ENCODE measurements at places on chromosomes 12 and 14. TPM values are rescaled to one million over a fixed set of nuclear protein-coding genes. Genes with fewer than 3 reads are reported as not detected.

GRCh38 chr12:130825771-130826150 lies 13.3 kb downstream of the STX2 start:
- DNase-seq = no peak

DNA sequence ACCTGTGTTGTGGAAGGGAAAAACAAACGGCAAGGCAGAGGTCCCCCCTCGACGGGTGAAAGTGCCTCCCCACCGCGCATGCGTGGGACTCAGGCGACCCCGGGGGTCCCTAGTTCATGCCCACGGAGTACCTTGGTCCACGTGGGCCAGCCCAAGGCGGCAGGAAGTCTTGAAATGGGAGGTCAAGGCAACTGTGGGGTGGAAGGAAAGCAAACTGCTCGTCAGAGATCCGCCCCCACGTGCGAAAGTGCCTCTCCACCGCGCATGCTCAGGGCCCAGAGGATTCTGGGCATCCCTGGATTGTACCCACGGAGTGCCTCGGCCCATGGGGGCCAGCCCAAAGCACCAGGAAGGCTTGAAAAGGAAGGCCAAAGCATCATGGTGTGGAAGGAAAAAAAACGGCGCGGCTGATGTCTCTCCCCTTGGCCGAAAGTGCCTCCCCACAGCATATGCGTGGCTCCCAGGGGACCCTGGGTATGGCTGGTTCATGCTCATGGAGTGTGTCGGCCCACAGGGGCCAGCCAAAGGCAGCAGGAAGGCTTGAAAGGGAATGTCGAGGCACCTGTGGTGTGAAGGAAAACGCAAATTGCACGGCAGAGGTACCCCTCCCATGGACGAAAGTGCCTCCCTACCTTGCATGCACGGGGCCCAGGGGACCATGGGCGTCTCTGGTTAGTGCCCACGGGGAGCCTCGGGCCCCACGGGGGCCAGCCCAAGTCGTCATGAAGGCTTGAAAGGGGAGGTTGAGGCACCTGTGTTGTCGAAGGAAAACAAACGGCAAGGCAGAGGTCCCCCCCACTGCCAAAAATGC lies 369.7 kb downstream of the ALG10 start:
- no peak for DNase-seq

- no peak for DNase-seq
Observed at GRCh38 chr14:92510972-92511371, 2.6 kb upstream of the RIN3 start.

- DNase-seq = no peak
Observed at GRCh38 chr14:77243853-77244252, 27.2 kb downstream of the NGB start.

DNA sequence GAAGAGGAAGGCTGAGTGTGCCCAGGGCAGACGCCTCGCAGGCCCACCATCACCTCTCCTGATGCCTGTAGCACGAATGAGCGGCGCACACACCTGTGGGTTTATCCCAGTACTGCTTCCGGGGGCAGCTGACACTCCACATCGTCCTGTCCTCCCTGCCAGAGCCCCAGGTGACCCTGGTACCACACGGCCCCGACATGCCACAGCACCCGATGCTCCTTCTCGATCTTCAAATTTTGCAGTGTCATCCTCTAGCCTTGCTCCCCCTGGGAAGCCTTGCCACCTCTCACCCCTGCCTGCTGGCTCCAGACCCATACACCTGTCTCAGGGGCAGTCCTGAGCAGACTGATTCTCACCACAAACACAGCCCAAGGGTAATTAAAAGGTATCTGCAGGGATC lies 40.6 kb downstream of the ANO2 start:
- no peak for DNase-seq

DNA sequence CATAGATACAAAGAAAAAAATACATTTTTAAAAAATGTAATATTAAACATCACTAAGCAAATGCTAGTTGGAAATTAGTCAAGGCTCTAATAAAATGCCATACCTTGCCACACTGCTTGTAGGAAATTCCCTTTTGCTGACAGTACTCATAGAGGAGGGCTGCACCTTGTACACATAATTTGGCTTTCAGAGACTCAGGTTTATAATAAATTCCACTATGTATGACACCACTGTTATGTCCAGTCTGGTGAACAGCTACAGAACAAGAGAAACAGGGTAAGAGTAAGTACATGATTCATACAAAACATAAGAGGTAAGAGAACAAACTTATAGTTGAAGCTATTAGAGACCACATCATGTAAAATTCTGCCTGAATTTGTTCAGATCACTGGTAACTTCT lies 10.1 kb downstream of the L2HGDH start:
- no peak for DNase-seq

DNA sequence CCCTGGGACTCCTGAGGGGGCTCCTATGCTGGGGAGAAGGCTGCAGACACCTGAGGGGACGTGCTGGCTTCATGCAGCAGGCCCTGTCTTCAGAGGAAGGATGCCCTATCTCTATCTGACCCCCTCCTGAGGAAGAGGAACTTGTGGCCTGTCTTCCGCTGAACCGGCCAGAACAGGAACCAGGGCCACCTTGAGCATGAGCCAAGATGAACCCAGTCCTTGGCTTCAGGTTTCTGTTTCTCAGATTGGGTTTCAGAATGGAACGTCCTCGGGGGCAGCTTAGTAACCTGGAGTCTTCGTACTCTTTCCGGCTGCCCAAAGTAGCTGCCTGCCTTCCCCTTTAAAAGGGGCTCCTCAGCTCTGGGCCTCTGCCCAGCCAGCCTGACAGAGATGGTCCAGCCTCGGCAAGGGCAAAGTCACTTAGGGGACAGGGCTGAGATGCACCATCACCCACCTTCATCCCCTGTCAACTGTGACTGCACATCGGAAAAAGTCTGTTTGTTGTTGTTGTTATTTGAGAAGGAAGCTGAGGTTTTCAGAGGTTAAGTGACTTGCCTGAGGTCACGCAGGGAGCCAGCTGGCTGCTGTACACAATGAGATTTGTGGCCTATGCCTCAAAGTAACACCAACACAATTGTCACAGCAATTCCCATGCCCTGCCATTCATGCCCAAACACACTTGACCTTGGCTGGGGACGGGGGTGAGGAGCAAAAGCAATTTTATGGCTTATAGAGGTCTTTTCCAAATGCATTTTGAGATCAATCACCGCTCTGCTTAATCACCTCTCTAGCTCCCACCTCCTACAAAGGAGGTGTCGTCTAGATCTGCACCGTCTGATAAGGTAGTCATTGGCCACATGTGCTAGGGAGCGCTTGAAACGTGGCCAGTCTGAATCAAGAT lies 13.4 kb downstream of the ASB2 start:
- peak; percentile 18 for DNase-seq

DNA sequence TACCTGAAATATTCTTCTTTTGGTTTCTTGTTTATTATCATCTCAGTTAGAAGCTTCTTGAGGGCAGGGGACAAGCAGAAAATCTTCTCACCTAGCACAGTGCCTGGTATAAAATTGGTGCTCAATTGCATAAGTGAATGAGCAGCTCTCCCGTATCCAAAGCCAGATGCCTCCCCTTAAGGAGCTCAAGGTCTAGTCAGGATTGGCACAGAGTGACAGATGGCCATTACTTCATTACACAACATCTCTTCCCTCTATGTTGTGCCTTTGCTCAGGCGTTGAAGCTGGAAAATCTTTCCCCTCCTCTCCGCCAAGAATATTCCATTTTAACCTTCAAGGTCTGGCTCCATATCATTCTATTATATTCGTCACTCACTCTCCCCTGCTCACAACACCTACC lies 3.6 kb downstream of the SLC4A8 start:
- no peak for DNase-seq

Gene TRIM9
- 0.64 TPM for total RNA-seq

Gene KRT4
- not detected for total RNA-seq

Gene CAMKK2
- total RNA-seq = 16.4 TPM

All from fibroblast of villous mesenchyme (primary cell).